Lower leg skin (tissue), 4 donors: ENCODE measurements at places on chromosomes 4 and X.

GRCh38 chr4:53684136-53685130 is 93.1 kb upstream of the LNX1 start:
- no peak for DNase-seq

DNA sequence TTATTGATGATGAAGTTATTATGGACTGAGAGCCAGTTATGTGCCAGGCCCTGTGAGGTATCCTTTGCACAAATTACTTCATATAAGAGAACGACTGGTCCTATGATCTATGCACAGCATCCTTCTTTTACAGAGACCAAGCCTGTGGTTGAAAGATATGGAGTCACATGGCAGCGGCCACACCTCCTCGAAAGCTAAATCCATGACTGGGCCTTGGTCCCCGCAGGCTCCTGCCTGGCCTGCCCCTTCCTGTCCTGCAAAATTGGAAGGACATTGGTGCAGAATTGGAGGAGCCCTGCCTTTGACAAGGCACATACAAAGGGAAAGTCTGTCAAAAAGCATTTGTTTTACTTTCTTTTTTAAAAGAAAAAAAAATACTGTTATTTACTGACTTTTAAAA is 18.3 kb downstream of the SORBS2 start:
- DNase-seq = no peak

DNA sequence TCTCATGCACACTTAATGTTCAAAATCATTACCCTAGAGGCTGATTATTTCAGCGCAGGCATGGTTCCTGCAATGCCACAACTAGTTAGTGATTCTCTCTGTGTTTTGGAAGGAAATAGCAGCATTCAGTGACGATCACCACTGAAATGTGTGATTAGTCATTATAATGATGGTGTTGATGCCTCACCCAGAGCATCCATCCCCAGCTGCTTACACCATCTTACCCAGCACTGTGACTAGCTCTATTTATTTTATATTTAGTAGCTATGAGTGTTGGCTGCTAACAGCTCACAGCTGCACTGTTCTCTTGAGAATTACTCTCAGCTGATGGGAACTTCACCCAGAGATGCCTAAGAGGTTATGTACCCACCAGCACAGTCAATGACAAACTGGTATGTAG is 60.5 kb upstream of the TSPAN7 start:
- no peak for DNase-seq

DNA sequence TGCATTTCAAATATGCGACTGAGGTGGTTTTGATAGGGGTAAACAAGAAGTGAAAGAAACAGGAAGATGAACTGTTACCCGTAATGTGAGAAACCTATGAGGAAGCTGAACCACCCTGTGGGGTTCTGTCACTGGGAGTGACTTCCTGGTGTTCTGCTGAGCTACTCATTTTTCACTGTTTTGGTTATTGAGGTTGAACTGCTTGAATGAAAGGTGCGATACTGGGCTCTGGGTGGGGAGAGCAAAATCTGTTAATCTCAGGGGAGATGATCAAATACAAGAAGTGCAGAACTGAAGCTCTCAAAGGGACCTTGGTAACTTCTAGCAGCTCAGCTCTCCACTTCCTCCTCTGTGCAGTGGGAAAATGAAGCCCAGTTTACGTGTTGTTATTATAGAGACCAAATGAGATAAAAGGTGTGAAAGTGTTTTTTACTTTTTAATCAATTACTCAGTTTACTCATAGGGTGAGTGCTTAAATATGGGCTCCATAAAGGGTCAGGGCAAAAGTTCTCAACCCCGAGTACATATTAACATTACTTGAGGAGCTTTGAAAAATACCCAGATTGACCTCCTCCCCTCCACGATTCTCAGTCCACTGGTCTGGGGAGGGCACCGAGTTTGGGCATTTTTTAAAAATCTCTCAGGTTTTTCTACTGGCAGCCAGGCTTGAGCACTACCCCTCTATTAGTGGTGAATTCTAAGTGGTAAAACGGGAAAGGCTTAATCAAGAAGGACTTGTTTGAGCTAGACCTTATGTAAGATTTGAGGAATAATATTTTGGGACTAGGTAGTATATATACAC is 66.7 kb downstream of the COQ2 start:
- no peak for DNase-seq

GRCh38 chr4:5823542-5824211 is 69.2 kb downstream of the CRMP1 start:
- no peak for DNase-seq
